Osteoblast (primary cell): ENCODE measurements at places on chromosomes 16 and 17.

- DNase-seq, result no peak
These were observed 2.5 kb downstream of the IRX6 start for GRCh38 chr16:55326261-55327092.

- DNase-seq, result no peak
These were observed 81.6 kb downstream of the MYH11 start for GRCh38 chr16:15775209-15775608.

DNA sequence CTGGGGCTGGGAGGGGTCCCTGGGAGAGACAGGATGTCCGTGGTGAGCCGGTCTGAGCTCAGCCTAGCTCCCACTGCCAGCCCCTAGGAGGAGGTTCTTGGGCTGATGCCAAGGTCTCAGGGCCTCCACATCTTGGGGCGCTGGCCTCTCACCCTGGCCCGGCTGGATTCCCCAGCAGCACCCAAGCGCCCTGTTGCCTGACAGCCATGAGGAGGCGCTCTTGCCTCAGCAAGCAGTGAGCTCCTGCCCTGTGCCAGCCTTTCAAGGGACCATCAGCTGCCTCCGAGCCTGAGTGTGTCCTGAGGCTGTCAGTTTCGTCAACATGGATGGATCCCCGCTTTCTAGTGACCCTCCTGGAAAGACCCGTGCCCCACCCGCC, 234.9 kb upstream of the CIBAR2 start:
- DNase-seq, result no peak

GRCh38 chr16:26561303-26561702, 505.4 kb upstream of the C16orf82 start:
- DNase-seq, result no peak

GRCh38 chr17:78240012-78240655, 8.7 kb downstream of the TMEM235 start:
- DNase-seq, result peak; percentile 77

DNA sequence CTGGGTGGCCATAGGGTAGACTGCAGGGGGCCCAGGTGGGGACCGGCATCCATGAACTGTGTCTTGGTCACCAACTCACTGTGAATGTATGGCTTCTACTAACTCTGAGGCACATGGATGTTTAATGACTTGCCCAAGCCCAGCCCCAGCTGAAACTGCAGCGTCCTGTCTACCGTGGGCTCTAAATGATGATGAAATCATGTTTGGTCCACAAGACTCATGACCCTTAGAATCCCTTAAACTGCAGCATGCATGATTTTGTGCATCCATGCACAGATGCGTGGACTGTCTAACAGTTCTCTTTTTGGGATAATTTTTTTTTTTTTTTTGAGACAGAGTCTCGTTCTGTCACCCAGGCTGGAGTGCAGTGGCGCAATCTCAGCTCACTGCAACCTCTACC, 32.4 kb upstream of the CREBBP start:
- DNase-seq, result no peak

- no peak for DNase-seq
These were observed 44.1 kb downstream of the SLC7A5 start for GRCh38 chr16:87824991-87825841.

GRCh38 chr16:29717113-29717512, 28.7 kb downstream of the C16orf54 start:
- no peak for DNase-seq

- no peak for DNase-seq
These were observed 681.7 kb downstream of the MAF start for GRCh38 chr16:78918805-78919305.

GRCh38 chr16:69691980-69692911, 34.1 kb downstream of the NQO1 start:
- peak; percentile 21 for DNase-seq

DNA sequence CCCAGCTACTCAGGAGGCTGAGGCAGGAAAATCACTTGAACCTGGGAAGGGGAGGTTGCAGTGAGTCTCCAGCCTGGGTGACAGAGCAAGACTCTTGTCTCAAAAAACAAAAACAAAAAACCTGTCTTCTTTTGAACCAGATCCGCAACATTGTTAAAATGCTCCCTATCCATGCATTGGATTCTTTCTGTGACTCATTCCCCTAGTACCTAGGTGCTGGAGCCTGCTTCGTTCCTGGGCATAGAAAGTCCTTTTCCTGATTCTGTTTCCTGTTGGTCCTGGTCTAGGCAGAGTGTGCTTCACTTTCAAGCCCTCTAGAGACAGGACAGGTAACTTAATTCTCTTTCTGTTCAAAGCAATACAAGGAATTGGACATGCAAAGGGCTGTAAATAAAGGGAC, 5.2 kb downstream of the EPN2 start:
- DNase-seq, result peak; percentile 52

DNA sequence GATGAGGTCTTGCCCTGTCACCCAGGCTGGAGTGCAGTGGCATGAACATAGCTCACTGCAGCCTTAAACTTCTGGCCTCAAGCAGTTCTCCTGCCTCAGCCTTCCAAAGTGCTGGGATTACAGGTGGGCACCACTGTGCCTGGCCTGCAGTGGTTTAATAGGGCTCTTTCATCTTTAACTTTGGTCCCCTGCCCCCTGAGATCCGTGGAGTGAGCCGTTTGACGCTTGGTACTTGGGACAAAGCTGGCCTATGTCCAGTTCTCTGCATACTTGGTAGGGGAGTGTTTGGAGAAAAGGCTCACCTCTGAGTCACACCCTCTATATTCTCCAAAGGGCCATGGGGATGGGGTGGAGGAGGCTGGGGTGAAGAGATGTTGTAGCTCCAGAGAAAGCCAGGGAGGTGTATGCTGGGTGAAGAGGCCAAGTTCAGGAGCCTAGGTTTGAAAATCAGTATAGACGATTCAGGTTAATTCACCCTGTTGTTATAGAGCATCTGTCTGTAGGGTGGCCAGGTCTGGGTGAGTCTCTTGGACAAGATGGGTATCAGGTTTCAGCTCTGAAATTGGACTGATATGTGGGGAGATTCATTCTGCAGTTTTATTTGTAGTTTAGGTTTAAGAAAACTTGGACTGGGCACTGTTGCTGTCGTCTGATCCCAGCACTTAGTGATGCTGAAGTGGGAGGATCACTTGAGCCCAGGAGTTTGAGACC, 17.6 kb downstream of the ABCC1 start:
- peak; percentile 84 for DNase-seq

DNA sequence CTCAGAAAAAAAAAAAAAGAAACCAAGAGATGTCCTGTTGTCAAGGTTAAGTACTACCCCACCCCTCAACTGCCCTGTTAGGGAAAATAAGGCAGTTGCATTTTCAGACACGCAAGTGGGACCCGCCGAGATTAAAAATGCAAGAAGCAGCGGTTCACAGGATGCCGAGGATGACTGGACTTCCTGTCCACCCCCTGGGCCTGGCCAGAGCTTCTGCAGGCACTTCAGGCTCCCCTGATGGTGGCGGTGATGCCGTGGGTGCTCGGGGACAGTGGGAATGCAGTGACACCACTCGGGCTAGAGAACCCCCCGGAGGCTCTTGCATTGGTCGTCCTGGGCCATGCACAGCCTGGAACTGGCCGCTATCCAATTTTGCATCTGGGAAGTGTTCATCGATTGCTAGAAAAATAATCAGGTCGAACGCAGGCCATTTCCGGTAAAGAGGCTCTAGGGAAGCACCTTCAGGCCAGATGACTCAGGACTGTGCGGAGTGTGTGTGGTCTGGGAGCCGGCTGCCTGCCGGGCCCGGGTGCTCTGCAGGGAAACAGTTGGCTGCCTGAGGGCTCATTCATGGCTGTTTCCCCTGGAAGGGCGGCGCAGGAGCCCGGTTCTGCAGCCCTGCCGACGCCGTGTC, 13.4 kb upstream of the CRISPLD2 start:
- peak; percentile 97 for DNase-seq

DNA sequence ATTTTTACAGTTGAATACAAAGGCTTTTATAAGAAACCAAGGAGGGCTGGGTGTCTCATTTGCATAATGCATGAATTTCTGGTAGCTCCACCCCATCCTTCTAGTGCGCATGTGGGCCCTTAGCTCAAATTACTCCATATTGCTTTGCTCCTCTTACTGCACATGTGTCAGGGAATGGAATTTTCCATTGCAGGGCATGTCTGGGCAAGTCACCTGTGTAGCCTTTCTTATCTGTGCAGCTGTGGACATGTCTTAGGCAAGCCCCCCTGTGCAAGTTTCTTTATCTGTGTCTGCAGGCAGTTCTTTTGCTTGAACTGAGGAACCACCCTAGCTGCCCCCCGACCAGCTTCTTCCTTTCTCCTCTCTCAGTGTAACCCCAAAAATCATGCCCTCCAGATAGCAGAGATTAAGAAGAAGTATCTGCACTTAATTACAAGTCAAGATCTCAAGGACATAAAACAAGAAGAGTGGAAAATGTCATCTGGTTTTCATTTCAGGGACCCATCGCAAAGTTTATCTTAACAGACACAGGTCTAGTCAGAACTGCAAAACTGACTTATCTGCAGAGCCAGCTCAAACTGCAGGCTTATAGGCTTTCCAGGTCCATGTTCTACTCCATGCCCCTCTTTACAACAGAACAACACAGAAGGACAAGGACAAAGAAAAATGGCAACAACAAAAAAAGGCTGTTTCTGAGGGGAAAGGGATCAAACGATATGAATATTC, 137.9 kb upstream of the HS3ST4 start:
- DNase-seq, result no peak

GRCh38 chr16:89009343-89010209, 32.6 kb upstream of the CBFA2T3 start:
- DNase-seq, result peak; percentile 76

DNA sequence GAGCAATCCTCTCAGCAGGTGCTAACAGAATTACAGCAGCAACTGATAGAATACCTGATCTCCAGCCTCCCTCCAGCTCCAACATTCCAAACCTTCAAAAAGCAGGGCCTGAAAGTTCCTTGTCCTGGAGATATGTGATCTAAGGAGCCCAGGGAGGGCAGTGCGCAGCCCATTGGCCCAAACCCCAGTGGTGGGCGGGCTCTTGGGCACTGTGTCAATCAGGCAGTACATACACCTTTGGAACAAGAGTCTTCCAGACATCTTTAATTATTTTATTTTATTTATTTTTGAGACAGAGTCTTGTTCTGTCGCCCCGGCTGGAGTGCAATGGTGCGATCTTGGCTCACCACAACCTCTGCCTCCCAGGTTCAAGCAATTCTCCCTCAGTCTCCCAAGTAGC, 24.2 kb downstream of the SLC12A3 start:
- DNase-seq, result peak; percentile 42

- no peak for DNase-seq
These were observed 1.3 kb downstream of the RBBP6 start for GRCh38 chr16:24540602-24541210.

- no peak for DNase-seq
These were observed 16.6 kb downstream of the GRIN2A start for GRCh38 chr16:10165643-10166042.

DNA sequence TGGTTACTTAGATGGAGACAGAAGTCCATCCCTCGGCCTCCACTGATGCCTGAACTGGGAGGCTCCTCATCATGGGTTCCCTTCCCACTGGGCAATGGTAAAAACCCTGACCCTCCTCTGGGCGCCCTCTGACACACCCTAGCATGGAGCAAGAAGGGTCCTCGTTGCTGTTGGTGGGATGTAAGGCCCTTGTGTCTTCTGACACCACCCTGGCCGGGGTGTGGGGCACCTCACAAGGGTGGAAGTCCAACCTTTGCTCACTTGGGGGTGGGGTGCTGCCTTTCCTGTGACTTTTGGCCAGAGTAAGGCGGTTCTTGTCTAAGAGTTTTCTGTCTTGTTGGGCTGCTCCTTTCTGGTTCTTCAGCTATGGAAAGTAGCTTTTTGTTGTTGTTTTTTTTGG, 28.7 kb downstream of the MPRIP start:
- DNase-seq, result peak; percentile 36

DNA sequence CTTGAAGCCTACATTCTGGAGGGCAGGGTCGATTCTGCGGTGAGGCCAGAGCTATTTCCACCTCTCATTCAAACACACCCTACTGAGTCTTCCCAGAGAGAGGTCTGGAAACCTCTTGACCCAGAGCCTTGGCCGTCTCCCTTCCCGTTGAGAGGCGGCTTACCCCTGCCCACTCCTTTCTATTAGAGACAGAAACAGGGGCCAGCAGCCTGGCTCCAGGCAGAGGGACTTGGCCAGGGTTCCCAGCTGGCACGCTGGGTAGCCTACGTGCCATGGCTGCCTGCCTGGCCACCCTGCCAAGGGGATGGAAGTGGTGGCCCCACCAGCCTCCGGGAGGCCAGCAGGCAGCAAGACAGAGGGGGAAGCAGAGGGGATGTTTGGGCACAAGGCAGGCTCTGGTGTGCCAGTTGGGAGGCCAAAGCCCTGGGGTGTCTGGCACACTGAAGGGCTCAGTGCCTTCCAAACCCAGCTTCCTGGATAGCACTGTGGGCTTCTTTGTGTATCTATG, 6.0 kb downstream of the STAC2 start:
- DNase-seq, result no peak

- peak; percentile 99 for DNase-seq
These were observed 9.1 kb downstream of the ZNF668 start for GRCh38 chr16:31064882-31065461.

GRCh38 chr16:82716361-82716855, 89.6 kb downstream of the CDH13 start:
- DNase-seq, result peak; percentile 35

GRCh38 chr17:17765359-17766076, 71.3 kb downstream of the SREBF1 start:
- no peak for DNase-seq

GRCh38 chr16:68284847-68285246, 20.5 kb downstream of the SLC7A6 start:
- DNase-seq, result no peak

DNA sequence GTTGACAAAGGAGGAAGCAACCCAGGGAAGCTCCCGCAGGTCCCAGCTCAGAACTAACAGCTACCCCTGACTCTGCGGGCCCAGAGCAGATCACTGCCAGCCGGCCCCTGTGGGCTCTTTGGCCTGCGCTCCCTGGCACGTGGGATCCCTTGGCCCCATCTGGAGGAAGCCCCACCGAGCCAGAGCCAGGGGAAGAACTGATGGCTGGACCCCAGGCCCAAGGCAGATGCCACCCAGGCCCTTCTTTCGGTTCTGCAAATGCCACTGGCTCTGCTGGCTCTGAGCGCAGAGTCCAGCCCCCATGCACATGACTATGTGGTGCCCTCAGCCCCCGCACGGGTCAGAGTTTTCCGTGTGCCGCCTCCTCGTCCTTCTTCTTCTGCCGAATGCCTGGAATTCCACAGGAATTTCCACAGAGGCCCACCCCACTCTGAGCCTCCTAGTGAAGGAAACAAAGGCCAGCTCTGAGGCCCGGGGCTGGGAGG, 35.8 kb upstream of the SNN start:
- peak; percentile 89 for DNase-seq

GRCh38 chr16:53785916-53786315, 82.0 kb downstream of the FTO start:
- no peak for DNase-seq

DNA sequence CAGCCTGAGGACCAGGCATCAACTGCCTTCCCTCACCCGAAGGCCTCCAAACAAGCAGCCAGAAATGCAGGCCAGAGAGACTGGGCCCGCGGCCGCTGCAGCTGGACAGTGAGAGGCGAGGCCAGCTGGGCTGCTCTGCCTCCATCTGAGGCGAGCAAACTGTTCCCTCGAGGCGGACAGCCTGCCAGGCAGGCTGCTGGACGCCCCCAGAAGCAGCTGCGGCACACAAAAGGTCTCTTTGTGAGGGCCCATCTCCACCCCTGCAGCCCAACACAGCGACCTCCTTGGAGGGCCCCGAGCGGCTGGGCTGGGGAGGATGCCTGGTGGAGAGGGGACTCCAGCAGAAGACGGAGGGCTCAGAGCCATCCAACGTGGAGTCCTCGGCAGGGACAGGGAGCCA, 4.7 kb downstream of the CORO7 start:
- DNase-seq, result peak; percentile 41

- DNase-seq, result peak; percentile 82
These were observed 482 bp upstream of the SLC16A3 start for GRCh38 chr17:82228278-82228841.

GRCh38 chr17:18176176-18176575, 7.5 kb upstream of the ALKBH5 start:
- DNase-seq, result no peak
